ENCODE measurements at places on chromosomes 13 and 19. TPM values are rescaled to one million over a fixed set of nuclear protein-coding genes. Genes with fewer than 3 reads are reported as not detected.

GRCh38 chr13:80755910-80756309, 415.0 kb upstream of the SPRY2 start:
- no peak overlapping the region for H3K4me3 ChIP-seq
- H3K4me1 ChIP-seq = no peaks in the 10 kb centered on the region
- no peaks in the 10 kb centered on the region for H3K36me3 ChIP-seq
- H3K27me3 ChIP-seq = no peaks in the 10 kb centered on the region
- no peak for DNase-seq

DNA sequence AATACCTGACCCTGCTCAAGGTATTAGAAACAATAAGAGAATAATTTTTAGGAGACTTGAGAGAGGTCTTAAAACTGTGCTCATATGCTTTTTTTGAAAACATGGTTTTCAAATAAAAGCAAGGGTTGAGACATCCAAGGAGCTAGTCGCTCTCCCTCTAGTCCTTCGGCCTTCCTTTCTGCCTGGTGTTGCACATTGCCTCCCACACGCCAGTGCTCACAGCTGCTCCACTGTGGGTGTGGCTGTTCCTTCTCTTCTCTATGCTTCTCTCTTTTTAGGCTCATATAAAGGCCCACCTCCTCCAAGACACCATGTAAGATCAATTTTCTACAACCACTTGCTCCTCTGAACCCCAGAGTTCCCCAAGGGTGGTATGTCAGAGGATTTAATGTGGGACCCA, 352.6 kb downstream of the ENOX1 start:
- no peaks in the 10 kb centered on the region for H3K4me1 ChIP-seq
- H3K27me3 ChIP-seq = peaks cover 3% of the 10 kb centered on the region
- no peak for DNase-seq
- no peaks in the 10 kb centered on the region for H3K36me3 ChIP-seq

- no peaks in the 10 kb centered on the region for H3K27me3 ChIP-seq
- H3K27ac ChIP-seq = no peak overlapping the region
- H3K36me3 ChIP-seq = no peaks in the 10 kb centered on the region
- DNase-seq = no peak
Measured at GRCh38 chr19:53002479-53002878, 11.2 kb upstream of the ERVV-1 start.

- H3K27ac ChIP-seq = no peak overlapping the region
- no peaks in the 10 kb centered on the region for H3K27me3 ChIP-seq
- H3K4me3 ChIP-seq = no peak overlapping the region
Measured at GRCh38 chr13:78876915-78877549, 218.1 kb upstream of the OBI1 start.

Gene ANGPTL8
- total RNA-seq = not detected

DNA sequence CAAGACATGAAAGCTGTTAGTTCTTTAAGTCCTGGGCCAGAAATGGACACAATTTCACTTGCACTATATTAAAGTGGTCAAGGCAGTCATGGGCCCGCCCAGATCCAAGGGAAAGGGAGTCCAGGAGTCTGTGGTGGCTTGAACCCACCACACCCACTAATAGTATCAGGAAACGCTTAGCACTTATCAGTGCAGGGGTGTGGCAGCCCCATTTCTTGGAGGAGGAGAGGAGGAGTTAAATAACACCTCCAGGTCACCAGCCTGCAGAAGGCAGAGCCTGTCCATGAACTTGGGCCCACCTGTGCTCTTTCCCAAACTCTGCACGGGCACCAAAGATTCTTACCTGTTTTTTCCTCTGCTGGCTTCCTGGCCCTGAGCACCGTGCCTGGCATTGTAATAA, 5.4 kb upstream of the NTN5 start:
- no peak overlapping the region for H3K4me3 ChIP-seq
- H3K36me3 ChIP-seq = no peaks in the 10 kb centered on the region
- H3K27me3 ChIP-seq = peaks cover 24% of the 10 kb centered on the region
- DNase-seq = no peak
- H3K27ac ChIP-seq = no peak overlapping the region
- H3K4me1 ChIP-seq = peaks cover 3% of the 10 kb centered on the region

Gene THSD8
- 22.7 TPM for total RNA-seq

Gene TEKTIP1
- 3.8 TPM for total RNA-seq

Gene ERICH4
- not detected for total RNA-seq

DNA sequence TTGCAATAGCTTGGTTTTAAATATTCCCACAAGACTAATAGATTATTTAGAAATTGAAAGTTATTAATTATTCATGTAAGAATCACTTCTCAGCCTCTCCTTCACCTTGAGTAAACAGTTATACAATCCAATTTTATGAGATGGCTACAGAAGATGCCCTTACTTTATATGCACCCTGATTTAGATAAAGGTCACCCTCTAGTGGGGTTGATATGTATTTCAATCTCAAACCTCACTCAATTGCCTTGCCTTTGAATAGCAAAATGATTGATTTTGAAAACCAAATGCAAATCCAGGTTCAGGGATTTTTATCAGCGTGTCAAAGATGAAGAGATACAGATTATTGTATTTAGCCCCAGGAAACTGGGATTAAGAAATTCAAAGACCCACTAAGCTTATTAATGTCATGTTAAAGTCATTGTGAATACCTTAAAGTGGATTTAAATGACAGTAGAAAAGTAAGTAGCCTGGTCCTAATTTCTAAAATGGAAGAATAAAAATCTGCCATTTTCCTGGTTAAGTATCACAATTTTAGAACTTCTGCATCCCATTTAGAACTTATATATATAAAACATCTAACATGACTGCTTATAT, 305.1 kb downstream of the ITGBL1 start:
- H3K27ac ChIP-seq = no peak overlapping the region
- no peak overlapping the region for H3K4me3 ChIP-seq

DNA sequence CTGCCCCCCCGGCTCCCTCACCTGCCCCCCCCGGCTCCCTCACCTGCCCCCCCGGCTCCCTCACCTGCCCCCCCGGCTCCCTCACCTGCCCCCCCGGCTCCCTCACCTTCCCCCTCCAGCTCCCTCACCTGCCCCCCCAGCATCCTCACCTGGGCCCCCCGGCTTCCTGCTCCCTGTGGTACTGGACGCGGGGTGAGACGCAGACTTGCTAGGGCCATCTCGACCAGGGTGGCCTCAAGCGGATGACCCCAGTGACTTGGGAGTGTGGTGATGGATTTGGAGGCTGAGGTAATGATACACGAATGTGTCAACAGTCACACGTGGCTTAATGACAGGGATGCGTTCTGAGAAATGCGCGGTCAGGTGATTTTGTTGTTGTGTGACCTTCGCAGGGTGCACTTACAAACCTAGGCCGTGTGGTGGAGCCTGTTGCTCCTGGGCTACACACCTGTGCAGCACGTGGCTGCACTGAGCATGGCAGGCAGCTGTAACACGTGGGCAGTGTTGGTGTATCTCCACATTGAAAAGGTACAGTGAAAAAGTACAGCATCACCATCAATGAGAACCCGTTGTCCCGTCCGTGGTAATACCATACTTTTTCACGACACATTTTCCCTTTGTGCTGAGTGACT, 197.8 kb downstream of the TEX29 start:
- H3K36me3 ChIP-seq = no peaks in the 10 kb centered on the region
- no peak overlapping the region for H3K4me3 ChIP-seq
- H3K4me1 ChIP-seq = no peaks in the 10 kb centered on the region
- peaks cover 61% of the 10 kb centered on the region for H3K27me3 ChIP-seq
- no peak for DNase-seq

DNA sequence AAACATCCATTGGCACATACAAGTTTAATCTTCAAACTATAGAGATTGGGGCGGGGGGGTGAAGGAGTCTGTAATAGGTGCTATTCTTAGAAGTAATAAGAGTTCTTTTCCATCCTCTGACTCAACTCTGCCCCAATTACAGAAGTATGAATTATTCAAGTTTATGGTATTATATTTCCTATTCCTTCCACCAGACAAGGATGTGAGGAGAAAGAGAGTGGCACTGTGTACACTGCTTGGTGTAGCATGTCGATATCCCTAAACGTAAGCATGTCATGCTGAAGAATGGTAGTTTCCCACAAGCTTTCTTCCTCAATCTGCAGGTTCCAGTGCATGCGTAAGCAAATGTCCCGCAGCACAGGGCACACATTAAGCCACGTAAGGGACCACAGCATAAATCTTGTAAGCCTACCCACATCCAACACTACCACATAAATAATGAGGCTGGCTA, 14.1 kb downstream of the BRD4 start:
- peak overlapping the region; percentile 77 for H3K27ac ChIP-seq
- H3K4me3 ChIP-seq = no peak overlapping the region
- peaks cover 64% of the 10 kb centered on the region for H3K4me1 ChIP-seq
- no peaks in the 10 kb centered on the region for H3K36me3 ChIP-seq

Gene TUBA3C
- not detected for total RNA-seq

Measured in progenitor cell of endocrine pancreas (in vitro differentiated cells).